ENCODE measurements at places on chromosomes 6 and 20.

GRCh38 chr20:227439-228105 is 514 bp downstream of the DEFB129 start:
- DNase-seq = no peak

DNA sequence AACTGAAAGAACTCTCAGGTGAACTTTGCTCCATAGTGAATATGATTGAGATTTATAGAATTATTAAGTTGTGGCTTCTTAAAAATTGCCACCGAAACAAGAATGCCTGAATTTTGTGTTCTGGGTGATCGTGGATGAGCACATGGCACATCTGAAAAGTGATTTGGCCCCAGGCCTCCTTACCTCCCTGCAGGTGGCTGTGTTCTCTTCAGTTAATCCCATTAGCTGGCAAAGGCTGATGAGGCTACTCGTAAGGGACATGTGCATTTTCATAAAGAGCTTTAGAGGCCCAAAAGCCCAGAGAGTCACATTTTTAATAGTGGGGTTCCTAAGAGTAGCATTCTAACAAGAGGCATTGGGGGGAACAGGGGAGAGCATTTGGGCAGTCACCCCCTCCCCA is 22.6 kb downstream of the GNAS start:
- no peak for DNase-seq

- DNase-seq = no peak
Observed at GRCh38 chr20:3614466-3614865, 48.7 kb downstream of the GFRA4 start.

- DNase-seq = no peak
Observed at GRCh38 chr20:37523012-37523391, 2.0 kb downstream of the NNAT start.

GRCh38 chr6:157840776-157841175 is 17.7 kb downstream of the SNX9 start:
- DNase-seq = peak; percentile 58

GRCh38 chr20:23206061-23206460 is 119.9 kb upstream of the CD93 start:
- DNase-seq = no peak

DNA sequence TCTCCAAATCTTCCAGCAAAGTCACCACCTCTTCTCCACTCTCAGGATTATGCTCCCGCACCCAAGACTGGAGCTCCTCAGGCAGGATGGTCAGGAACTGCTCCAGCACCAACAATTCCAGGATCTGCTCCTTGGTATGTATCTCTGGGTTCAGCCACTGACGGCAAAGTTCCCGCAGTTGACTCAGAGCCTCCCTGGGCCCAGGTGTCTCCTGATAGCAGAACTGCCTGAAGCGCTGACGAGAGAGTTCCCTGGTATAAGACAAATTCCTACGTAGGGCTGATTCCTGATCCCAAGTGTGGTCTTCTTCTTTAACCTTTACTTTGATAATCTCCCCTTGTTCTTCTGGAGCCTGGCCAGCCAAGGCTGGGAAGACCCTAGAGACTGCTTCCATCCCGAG is 60.6 kb downstream of the GPX5 start:
- DNase-seq = no peak

- DNase-seq = peak; percentile 59
Observed at GRCh38 chr20:48339190-48339985, 488.4 kb downstream of the PREX1 start.

DNA sequence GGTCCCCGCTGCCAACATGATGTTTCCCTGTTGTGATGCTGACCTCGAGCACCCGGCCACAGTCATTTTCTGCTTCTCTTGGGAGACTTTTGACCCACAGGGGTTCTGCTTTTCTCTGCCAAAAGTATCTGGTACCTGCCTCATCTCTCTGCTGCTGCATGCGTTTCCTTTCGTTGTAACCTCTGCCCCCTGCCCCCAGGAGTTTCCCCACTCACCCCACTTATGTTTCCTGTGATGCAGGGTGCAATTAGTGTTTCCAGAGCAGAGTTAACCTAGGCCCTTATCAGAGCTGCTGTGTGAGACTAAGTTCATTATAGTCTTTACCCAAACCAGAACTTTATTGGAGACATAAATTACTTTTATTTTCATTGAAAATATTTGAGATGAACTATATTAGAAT is 65.2 kb upstream of the EDN3 start:
- DNase-seq = no peak

- DNase-seq = no peak
Observed at GRCh38 chr6:27957516-27957915, 475 bp downstream of the OR2B6 start.

- DNase-seq = peak; percentile 59
Observed at GRCh38 chr6:35489995-35490791, 6.7 kb downstream of the TEAD3 start.

GRCh38 chr6:87293526-87293925 is 28.9 kb upstream of the SMIM8 start:
- DNase-seq = no peak

DNA sequence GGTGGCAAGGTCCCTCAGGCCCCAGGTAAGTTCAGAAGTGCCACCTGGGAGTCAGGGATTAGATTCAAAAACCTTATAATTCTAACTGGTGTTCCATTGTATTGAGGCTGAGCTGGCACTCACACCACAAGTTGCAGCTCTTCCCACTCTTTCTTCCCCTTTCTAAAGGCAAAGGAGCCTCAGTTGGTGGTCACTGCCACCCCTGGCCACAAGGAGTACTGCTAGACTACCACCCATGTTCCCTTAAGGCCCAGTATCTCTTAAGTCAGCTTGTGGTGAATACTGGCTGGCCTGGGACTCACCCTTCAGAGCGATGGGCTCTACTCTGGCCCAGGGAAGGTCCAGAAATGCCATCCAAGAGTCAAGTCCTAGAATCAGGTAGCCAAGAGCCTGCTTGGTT is 421.1 kb upstream of the KHDRBS2 start:
- no peak for DNase-seq

GRCh38 chr6:83847179-83847578 is 6.0 kb upstream of the RIPPLY2 start:
- no peak for DNase-seq

- DNase-seq = peak; percentile 91
Observed at GRCh38 chr6:139925894-139926641, 551.6 kb upstream of the CITED2 start.

DNA sequence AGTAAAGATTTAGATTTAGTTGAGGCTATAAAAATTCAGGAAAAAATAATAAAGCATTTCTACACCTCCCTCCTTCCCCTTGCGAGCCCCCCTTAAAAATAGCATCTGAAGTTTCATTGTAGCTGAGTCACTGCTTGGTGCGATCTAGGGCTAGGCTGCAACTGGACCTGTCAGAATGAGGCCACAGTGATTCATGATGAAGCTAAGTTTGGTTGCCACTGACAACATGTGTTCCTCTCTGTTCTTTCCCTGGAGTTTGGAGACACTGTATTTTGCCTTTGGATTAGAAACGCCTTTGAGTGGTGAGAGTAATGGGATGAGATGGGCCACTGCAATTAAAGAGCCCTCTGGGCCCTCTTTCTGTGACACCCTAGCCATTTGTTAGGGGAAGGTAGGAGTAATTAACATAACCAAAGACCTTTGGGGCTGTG is 334.1 kb downstream of the NRN1 start:
- DNase-seq = peak; percentile 82

DNA sequence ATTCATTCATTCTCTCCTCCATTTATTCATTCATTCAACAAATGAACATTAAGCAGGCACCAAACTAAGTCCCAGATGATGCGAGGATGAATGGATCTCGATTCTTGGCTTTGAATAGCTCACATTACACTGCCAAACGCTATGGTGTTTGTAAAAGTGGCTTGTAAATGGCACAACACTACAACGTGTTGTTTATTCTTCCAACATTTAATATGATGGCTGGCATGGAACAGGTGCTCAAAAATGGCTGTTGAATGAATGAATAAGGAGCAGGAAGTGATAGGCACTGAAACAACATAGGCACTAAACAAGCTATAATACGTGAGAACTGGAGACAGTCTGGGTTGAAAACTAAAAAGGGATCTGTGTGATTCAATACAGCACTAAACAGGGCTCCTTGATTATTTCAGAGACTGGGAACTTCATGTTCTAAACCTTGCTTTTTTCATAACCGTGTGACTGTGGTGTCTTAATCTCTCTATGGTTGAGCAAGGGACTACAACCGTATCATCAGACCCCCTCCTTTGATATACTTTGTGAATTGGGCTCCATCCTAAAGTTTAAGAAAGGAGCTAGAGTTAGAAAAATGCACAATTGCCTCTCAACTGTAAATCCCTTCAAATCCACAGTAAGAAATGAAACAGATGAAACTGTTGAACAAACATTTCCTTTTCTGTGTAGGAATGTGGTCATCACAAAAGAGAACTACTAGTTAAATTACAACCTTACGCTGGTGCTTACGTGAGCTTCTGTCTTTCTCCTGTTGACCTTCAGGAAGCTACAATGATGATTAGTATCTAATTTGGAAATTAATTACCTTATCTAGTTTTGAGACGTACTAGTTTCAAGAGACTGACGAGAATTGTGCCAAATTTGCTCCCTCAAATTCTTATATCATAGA is 16.9 kb upstream of the SLC16A10 start:
- no peak for DNase-seq

GRCh38 chr20:63056236-63057170 is 49.7 kb upstream of the BHLHE23 start:
- peak; percentile 26 for DNase-seq

- DNase-seq = peak; percentile 86
Observed at GRCh38 chr6:15473741-15474161, 189.1 kb downstream of the DTNBP1 start.

DNA sequence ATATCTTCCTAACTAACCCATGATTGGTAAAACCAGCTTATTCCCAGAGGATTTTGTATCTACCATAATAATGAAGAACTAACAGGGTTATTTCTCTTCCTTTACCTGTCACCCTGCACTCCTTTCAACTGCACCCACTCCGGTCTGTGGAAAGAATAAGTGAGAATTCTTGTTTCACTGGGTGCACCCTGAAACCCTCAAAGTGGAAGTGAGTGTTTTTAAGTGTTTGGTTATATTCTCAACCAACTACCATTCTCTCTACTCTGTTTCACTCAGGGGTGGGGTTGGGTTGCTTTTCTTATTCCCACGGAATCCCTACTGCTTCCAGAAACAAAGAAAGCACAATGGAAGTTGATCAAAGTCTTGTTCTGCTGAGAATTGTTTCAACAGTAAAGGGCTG is 42.6 kb upstream of the KHDRBS2 start:
- no peak for DNase-seq

GRCh38 chr6:159961528-159961927 is 7.4 kb upstream of the IGF2R start:
- DNase-seq = peak; percentile 59

DNA sequence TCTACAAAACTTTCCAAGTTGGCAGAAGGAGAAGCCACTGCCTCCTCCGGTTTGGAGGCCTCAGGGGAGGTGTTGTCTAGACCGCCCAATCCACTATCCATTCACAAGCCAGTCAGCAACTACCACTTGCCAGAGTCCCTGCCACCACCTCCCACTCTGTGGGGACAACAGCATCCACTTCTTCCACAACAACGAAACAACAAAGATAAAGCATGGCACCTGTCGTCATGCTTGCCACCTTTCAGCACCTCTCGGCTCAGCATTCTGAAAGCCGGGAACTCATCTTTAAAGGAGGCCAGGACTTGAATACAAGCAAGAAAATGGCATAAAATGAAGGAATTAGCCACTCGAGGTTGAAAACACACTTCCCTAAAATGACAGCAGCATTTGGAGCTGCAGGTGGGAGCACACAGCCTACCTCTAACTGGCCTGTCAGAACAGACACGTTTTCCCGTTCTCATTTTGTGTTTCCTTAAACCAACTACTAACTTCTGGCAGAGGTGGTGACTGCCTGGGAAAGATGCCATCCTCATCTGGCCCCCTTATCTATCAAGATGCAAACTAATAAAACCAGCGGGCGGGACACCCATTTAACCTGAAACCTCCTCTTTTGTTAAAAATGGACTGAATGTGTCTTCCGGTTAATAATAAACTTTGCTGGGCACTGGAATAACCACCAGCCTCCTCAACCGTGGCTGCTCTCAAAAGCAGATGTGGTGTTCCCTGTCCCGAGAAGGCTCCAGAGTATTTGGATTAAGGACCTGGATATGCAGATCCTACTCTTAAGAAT is 21.7 kb downstream of the YTHDF1 start:
- no peak for DNase-seq

DNA sequence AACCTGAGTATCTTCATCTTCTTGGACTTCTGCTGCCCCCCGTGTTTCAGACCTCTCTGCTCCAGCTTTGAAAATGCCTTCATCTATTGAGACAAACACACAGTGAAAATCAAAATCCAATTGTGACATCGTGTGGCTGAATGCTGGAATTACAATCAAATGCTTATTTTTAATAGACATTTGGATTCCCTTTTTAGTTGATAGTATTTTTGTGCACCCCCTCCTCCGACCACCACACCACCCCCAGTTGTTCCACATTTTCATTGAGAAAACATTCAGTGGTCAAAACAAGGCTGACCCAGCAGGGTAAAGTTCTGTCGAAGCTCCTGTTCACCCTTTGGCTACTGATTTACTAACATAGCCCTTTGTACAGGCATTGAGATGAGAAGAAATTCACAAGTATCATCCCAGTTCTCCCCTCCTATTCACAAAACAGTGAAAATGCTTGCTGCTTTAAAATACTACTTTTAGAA is 79.0 kb downstream of the NRSN1 start:
- peak; percentile 53 for DNase-seq

DNA sequence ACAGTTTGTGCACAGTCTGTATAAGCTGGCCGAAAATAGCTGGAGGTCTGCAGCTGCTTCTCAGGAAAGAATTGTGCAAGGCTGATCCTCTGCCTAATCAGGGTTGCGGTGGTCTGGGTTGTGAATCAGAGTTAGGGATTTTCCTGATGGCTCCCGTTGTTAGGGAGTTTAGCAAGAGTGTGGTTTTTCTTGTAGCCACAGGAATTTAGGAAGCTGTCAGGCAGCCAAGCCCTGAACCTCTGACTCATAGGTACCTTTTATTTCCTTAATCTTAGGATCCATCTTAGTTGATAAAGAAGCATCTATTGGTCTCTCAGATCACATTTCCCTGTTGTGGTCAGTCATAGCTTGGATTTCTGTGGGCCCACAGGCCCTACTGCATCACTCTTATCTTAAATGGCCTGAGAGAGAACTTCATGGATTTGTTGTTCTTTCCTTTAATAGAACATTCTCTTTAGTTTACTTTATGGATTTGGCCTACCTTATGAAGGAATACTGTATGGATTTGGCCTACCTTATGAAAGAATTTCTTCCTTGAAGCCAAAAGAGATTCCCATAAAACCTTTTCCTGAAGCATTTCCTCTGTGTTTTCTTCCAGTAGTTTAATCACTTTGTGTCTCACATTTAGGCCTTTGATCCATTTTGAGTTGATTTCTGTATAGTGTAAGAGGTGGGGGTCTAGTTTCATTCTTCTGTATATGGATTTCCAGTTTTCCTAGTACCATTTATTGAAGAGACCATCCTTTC is 10.3 kb downstream of the KIF25 start:
- DNase-seq = peak; percentile 98

DNA sequence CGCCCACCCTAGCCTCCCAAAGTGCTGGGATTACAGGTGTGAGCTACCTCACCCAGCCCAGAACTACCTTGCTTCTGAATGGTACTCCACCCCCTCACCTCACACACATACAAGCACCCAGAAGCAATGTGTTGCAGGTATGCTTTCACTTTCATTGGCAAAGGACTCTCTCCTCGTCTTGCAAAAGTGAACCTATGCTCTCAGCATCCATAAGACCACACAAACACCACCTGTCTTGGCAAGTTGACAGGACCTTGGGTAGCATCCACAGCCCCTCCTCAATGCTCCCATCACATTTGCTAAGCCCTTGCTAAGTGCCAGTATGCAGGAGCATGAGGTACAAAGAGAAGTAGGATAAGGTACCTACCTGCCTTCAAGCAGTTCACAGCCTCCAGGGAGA is 3.7 kb downstream of the KIF13A start:
- DNase-seq = no peak

- DNase-seq = no peak
Observed at GRCh38 chr20:59701236-59701635, 96.9 kb downstream of the PHACTR3 start.
